Posterior cingulate gyrus (tissue), 11 donors: ENCODE measurements at places on chromosomes 6 and 20.

DNA sequence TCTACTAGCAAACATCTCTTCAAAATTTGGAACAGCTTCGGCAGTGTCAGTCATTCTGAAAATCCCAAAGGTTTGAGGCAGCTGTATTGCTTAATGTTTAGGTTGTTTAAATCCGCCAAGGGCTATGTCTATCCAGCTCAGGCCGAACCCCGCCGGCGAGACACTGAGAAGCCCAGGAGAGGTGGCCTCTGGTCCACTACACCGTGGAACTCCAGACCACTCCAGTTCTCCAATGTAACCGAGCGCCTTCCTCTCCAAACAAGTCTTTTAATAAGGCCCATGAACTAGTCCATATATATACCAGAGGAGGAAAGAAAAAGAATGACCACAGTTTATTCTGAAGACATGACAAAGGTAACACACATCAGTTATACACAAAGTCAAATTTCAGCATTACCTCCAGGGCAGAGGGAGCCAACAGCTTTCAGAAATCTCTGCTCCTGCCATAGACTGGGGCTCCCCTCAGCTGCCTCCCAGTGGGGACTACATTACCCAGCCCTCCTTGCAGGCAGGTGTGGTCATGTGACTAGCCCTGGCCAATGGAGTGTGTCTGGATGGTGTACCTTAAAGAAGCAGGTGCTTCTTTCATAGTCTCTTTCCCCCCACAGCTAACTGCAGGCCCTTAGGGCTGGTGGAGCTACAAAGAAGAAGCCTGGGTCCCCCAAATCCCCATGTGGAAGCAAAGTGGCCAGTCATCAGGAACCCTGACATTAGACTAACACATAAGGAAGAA lies at the start of gene RAMACL:
RAMACL (minus strand) TSS at position 255 of the 733 bp plus-strand sequence; CDS start at position 54, 201 bp downstream.
- DNase-seq = no peak

GRCh38 chr6:138818496-138819194 lies 22.8 kb downstream of the ECT2L start:
- DNase-seq = no peak

- DNase-seq = no peak
Observed at GRCh38 chr6:11908436-11909105, 103.5 kb upstream of the HIVEP1 start.

DNA sequence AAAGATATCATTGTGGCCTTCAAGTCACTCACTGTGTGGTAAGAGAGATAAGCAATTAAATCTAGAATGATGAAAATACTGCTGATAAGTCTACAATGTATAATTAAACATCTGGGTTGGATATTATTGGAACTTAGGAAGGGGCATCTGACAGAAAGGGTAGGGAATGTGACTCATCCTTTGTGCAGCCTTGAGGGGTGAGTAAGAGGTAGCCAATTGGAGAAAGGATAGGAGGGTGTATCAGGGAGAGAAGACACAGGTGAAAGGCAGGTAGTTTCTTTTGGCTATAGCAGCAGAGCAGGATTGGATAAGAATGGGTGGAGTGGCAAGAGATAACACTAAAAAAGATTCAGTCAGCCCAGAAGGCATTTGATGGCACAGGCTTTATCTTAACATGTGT lies 182.0 kb downstream of the COL21A1 start:
- no peak for DNase-seq

GRCh38 chr6:108851756-108852155 lies 3.5 kb downstream of the ARMC2 start:
- no peak for DNase-seq

DNA sequence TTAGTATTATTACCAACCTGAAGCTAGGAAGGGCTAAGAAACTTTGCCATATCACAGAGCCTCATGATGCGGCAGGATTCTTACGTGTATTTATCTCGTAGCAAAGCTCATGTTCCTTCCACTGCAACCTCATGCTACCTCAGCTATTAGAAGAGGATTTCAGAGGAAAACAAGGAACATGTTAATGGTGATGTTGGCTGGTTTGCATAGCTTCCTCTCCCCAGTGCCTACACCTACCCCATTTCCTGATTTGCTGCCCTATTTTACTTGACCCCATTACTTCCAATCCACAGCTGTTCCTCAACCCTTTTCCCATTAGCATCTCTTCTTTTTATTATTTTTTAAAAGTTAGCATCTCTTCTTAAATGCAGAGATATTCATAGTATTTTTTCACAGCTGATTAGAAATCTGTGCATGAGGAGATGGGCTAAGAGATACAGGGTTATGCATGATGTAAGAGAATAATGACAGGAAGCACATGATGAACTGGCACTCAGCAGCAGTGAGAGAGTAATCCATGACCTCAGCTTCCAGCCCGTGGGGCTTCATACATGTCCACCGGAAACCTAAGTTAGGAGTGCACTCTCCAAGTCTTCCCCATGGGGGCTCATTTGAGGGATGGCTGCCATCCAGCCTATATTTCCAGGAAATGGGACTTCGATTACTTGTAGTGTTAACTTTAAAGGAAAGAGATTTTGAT lies 106.1 kb upstream of the ASF1A start:
- no peak for DNase-seq

DNA sequence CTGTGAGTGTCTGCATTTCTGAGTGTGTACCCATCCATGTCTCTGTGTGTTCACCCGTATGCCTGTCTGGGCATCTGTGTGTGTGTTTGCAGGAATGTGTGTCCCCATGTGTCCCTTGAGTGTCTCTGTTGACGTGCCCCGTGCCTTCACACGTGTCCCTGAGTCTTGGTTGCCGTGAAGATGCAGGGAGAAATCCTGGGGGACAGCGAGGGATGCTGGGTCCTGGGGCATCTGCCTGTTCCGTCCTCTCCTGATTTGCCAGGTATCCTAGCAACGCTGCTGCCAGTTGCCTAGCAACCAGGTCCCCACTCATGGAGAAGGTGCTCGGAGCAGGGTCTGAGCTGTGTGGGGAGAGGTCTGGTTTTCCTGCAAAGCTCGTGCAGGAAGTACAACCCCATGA lies 6.0 kb upstream of the LKAAEAR1 start:
- peak; percentile 93 for DNase-seq

GRCh38 chr6:29547573-29547972 lies 12.0 kb downstream of the UBD start:
- no peak for DNase-seq

DNA sequence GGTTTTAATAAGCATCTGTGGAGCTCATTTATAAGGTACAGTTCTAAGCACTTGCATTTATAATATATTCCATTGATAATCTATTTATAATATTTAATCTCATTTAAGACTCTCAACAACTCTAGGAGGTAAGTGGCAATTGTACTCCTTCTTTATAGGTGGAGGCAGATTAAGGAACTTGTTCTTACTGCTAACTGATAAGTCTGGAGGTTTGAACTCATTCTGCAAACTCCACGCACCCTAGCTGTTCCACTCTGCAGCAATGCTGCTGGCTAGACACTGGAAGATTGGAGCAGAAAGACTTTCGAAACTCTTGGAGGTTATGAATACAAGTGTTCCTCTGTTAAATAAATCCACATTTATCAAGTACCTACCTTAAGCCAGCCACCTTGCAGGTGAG lies 793 bp upstream of the HDAC2 start:
- no peak for DNase-seq

DNA sequence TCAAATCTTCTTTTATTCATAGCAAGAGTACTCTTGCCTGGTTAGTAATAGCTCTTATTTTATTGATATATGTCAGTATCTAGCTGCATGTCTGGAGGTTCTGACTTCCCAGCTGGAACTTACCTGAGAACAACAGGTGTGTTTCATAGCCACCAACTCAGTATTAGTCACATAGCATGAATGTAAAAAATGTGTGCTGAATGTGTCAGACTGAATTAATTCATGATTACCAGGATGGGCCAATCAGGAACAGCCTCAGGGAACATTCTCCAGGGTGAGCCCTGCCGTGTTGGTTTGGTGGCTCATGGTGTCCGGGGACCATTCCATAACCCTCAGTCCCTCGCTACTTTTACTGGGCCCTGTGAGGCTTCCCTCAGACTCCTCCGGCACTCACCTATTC lies 99.7 kb downstream of the TULP4 start:
- no peak for DNase-seq

DNA sequence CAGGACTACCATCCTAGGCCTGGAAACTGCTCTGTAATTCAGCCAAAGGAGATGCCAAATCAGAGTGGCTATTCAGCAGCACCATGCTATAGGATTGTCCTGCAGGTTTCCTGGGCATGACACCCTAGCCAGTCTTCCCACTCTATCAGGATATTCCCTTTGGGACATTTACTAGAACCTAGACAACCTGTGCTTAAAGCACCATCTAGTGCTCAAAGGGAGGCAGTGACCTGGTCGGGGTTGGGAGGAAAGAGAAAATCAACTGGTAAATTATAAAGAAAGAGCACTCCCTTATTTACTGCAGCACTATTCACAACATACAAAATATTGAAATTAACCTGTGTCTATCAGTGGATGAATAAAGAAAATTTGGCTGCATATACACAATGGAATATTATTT lies 67.2 kb upstream of the SMLR1 start:
- DNase-seq = no peak

DNA sequence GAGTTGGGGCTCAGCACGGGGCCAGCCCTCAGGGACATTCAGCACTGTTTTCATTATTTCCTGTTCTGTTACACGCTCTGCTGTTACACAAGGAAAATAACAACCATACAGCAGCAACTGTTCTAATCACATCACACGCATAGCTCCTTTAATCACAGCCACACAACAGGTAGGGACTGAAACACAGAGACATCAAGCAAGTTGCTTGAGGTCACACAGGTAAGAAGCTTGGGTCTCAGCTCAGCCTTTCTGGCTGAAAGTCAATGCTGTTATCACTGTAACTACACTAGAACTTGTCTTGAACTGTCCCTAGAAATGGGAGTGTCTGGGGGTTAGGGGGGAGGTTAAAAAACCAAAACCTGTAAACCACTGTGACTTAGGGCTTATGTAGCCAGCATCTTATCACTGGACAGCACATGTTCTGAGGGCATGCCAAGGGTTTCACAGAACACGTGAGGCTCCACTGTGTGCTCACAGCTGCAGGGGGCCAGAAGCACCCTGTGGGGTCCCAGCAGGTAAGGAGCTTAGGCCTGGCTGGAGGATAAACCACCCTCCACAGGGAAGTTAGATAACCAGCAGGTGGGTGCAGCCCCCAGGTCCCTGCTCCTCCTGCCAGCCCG lies 146.0 kb downstream of the EYA2 start:
- no peak for DNase-seq

GRCh38 chr6:116363759-116364158 lies 7.0 kb upstream of the DSE start:
- DNase-seq = no peak

DNA sequence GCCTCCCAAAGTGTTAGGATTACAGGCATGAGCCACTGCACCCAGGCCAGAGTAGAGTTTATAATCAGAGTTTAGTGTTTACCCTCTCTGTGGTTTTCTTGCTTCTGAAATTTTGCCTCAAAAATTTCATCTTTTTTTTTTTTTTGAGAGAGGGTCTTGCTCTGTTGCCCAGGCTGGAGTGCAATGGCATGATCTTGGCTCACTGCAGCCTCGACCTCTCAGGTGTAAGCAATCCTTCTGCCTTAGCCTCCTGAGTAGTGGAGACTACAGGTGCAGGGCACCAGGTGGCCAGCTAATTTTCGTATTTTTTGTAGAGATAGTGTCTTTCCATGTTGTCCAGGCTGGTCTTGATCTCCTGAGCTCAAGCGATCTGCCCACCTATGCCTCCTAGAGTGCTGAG lies 28.7 kb downstream of the TPX2 start:
- DNase-seq = no peak

GRCh38 chr6:11042025-11042749 lies 1.9 kb downstream of the ELOVL2 start:
- no peak for DNase-seq

DNA sequence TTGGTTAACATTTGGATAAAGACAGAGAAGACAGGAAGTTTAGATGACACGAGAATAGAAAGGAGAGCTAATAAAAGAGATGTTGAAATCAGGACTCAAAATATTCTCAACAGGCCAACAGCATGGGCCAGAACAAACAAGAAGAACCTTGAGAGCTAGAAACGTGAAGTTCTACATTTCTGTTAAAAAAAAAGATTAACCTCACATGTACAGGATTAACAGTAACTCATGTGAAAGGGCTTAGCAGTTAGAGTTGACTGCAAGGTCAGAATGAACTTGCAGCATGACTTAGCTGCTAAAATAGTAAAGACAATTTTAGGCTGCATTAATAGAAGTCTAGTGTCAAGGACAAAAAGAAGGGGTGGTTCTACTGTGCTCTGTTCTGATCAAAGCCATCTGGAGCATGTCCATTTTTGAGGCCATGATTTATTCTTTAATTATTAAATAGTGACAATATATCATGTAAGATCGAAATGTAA lies 331.1 kb upstream of the HSF2 start:
- DNase-seq = no peak

- no peak for DNase-seq
Observed at GRCh38 chr6:25085756-25086155, 150.0 kb upstream of the RIPOR2 start.

- no peak for DNase-seq
Observed at GRCh38 chr20:25283221-25283951, 35.5 kb downstream of the PYGB start.

DNA sequence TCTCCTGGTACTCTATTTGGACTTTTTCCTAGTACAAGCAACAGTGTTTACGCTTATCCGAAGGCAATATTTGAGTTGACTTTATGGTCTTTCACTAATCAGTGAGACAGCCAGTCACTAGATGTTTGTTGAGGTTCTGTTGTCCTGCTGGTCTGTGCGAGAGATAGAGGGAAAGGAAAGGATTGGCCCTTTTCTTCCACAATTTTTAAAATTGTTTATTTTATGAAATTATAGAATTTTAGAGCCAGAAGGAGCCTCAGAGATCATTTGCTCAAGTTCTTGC lies 44.4 kb downstream of the MAP3K4 start:
- no peak for DNase-seq

DNA sequence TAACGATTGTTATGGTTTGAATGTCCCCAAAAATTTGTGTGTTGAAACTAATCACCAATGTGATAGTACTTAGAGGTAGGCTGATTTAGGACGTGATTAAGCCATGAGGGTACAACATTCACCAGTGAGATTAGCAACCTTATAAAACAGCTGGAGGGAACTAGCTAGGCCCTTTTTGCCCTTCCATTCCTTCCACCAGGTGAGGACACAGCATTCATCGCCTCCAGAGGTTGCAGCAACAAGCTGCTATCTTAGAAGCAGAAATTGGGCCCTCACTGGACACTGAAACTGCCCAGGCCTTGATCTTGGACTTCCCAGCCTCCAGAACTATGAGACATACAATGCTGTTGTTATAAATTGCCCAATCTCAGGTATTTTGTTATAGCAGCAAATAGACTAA lies 340.7 kb upstream of the JARID2 start:
- DNase-seq = no peak

DNA sequence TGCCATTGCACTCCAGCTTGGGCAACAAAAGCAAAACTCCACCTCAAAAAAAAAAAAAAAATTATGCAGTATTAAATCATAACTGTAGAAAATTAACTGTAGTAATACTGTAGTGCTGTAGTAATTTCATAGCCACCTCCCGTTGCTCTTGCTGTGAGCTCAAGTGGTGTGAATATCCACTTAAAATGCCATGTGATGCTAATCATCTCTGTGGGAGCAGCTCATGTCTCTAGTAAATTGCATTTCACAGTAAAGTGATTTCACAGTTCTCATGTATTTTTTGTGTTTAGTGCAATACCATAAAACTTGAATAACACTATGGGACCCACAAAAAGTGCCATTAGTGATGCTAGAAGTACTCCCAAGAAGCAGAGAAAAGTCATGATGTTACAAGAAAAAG lies 14.4 kb upstream of the FAM217A start:
- no peak for DNase-seq

- no peak for DNase-seq
Observed at GRCh38 chr20:8678098-8678776, 390.6 kb upstream of the PLCB4 start.

GRCh38 chr20:45893831-45894230 lies 2.7 kb downstream of the CTSA start:
- DNase-seq = no peak
